ENCODE measurements at places on chromosomes 5 and 9.

DNA sequence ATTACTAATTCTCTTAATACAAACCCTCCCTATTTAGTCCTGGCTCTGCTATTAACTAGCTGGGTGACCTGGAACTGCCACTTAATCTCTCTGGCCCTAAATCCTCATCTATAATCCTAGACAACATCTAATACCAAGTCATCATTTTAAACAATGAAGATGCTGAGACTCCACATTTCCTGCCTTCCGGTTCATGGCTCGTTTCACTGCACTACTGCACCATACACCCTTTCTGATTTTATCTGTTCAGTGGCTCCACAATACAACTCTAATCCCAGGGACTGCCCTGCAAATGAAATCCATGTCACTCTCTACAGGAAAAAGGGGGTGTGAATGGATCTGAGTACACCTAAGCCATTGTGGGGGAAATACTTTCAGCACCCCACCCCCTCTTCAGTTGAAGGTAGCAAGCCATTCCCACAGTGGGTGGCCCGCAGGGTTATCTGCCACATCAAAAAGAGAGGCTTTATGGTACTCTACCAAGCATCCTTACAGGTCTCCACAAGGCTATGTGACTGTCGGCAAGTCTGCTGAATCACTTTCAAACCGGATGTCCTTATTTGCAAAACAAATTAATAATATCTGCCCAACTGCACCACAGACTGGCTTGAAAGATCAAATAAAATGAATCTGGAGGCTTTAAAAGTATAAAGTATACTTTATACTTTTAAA lies 89.5 kb downstream of the EPB41L4A start:
- DNase-seq, result no peak

DNA sequence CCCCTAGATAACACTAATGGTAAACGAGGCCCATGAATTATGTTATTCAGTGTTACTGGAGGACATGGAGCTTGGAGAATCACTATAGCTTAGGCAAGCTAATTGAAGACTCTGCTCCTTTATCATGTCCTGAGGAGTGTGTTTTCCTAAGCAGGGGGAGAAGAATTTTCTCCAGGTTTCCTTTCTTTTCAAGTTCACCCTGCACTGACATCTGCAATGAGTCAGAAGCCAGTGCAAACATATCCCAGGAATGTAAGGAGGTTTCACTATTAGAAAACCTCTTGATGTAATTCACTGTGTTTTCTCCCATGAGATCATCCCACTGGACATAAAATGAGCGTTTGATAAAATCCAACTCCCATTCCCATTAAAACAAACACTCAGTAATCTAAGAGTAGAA lies 75.6 kb downstream of the DMRT2 start:
- DNase-seq, result peak; percentile 15

DNA sequence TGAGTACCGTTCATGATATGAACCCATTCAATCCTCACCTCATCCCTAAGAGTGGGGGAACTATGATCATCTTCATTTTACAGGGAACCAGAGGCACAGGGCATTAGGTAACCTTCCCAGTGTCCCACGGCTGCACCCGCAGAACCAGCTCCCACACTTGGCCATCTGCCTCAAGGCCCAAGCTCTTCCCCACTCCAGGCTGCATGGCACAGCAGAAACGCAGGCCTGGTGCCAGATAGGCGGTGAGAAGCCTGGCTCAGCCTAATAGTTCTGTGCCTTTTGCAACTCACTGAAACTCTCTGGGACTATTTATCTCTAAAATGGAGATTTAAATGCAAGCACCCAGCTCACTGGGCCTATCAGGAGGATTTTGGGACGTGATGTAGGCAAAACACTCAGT lies 90.8 kb upstream of the ZNF618 start:
- DNase-seq, result no peak

GRCh38 chr5:34891981-34892380 lies 23.3 kb downstream of the RAD1 start:
- DNase-seq, result peak; percentile 92

DNA sequence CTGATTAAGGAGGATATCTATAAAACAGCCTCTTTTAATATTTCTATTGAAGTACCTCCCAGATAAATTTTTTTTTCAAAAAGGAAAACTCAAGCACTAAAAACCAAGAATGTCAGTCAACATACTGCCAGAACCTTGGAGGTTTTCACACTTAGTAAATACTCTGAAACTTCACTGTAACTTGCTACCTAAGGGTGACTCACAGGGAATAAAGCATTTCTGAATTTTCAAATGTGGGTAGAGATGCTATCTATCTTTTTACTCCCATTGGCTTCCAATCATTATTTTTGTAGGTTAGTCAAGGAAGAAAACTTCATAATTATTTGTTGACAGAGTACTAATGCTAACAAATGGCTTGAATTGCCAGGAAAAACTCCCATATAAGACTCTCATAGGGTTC lies 46.1 kb downstream of the SLC25A46 start:
- DNase-seq, result peak; percentile 19

Data from GM23248 (cell line).